Muscle of back (tissue), 13 donors: ENCODE measurements at places on chromosomes 12 and 14.

DNA sequence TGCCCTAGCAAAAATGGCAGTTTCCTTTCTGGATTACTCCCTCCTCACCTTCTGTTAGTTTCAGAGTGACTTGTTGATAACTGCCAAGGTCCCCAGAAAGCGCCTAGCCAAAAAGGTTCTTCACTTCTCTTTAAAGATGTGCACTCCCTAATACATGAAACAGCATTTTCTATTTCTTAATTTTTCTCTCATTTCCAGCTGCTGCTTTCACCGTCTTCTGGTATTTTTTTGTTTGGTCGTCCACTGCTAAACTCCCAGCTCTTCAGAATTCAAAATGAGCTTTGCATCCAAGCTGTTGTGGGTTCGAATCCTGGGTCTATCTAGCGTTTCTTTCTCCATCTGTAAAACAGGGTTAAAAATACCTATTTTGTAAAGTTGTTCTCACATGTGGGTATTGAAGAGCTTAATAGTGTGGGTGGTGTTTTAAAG is 397 bp upstream of the BORCS5 start:
- no peak for DNase-seq

GRCh38 chr12:69834147-69834546 is 9.1 kb downstream of the MYRFL start:
- no peak for DNase-seq

- no peak for DNase-seq
Measured at GRCh38 chr12:29149691-29150281, 708 bp downstream of the FAR2 start.

- no peak for DNase-seq
Measured at GRCh38 chr14:85195872-85196477, 334.0 kb upstream of the FLRT2 start.

DNA sequence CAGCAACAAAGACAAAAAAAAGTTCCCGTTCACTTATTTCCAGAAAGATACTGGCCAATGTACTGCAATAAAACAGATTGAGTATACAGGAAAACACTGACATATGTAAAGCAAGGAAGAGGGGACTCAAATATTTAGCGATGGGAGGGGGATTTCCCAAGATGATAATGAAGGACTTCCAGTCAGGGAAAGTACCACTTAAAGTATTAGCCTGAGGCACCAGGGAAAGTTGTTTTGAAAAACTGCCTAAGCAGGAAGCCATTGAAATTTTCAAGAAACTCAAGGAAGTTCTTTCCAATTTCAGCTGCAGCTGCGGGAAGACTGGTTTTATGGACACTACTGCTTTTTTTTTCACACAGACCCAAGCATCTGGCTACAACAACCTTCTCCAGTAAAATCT is 1007.4 kb upstream of the NOVA1 start:
- peak; percentile 73 for DNase-seq

GRCh38 chr12:14765398-14765797 is 37.9 kb downstream of the WBP11 start:
- DNase-seq, result no peak
